Type B pancreatic cell (in vitro differentiated cells): ENCODE measurements at places on chromosomes 11 and 22.

DNA sequence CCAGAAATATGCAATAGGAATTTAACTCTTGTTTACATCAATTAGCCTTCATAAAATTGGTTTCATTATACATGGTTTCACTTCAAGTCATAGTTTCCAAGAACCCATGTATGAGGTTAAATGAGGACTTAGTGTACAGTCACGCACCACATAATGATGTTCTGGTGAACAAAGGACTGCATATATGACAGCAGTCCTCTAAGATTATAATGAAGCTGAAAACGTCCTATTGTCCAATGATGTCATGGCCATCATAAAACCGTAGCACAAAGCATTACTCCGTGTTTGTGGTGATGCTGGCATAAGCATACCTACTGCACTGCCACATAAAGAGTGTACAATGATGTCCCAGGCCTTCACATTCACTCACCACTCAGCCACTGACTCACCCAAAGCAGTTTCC lies 31.1 kb downstream of the SMCO4 start:
- no peak for DNase-seq

- no peak for DNase-seq
Measured at GRCh38 chr11:72144807-72145565, 9.5 kb downstream of the FOLR3 start.

GRCh38 chr11:61833926-61834277 lies 5.8 kb downstream of the FADS2 start:
- DNase-seq = no peak

DNA sequence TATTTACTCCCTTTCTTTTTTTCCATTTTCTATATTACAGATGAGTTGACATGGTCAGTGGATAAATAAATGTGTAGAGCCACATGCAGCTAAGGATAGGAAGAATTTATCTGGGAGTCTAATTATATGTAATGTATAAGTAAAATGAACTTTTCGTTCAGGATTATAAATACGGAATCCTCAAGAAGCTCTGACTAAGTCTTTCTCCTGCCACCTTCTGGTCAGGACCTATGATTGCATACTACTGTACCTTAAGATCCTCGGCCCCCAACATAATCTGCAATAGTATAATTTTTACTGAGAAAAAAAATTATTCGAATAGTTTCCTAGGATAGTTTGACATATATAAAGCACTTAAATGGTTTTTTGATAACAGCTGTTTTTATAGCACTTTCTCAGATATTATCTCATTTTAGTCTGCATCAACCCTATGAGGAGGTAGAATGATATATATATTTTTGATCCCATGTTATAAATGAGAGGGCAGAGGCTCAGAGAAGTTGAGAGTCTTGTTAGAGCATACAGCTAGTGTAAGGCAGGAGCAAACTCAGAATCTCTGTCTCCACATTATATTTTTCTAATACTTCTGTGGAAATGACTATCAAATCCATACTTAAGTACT lies 36.1 kb downstream of the CCDC90B start:
- DNase-seq = no peak

- DNase-seq = no peak
Measured at GRCh38 chr11:3615998-3616397, 25.8 kb downstream of the ART5 start.

GRCh38 chr11:111209543-111210355 lies 35.8 kb upstream of the POU2AF2 start:
- no peak for DNase-seq
